ENCODE measurements at places on chromosomes 11 and 22. TPM values are rescaled to one million over a fixed set of nuclear protein-coding genes. Genes with fewer than 3 reads are reported as not detected.

DNA sequence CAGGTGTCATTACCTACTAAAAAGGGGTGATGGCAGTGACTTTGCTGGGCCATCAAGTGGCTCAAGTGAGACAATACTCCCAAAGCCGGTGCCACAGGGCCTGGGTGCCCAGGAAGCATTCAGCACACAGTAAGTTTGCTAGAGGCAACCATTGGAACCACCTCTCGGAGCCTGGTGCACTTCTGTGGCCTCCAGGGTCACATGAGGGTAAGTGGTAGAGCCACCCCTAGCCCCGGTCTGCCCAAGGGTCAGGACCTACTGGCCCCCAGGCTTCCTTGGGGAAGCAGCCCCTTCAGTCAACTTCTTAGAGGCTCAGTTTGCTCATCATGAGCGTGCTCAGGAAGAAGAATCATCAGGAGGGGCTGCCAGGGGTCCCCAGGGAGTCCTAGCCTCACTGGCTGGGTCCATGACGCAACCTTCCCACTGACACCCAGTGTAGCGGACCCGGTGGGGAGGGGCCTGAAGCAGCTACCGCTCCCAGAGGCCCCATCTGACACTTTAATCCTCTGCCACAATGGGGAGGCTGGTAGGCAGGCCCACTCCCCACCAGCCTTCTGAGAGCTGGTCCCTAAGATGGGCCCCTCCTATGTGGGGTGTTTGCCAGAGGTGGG is 17.5 kb upstream of the RASL10A start:
- DNase-seq = no peak

DNA sequence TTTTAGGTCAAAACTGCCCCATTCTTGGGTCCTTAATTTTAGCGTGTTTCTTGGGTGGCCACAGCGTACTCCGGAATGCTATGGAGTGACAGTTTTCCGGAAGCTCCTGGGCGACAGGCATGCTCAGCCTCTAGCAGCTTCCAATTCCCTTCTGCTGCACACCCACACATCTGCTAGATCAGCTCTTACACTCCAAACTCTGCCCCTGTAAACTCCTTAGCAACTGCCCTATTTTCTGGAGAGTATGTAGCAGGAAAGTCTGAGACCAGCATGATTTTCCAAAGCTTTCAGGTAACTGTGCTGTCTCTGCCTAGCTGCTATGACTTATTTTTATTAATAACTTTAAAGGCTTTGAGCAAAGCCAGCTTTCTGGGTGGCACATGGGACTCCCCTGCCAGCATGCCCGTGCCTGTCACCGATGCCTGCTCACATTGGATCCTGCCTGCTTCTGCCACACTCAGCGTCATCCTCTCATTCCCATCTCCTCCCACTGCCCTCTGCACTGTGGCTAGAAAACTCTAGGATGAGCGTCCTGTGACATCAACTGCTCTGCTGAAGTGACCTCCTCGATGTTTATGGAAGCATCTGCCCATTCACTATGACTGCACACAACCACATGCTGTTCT is 17.3 kb downstream of the TOLLIP start:
- DNase-seq = no peak

DNA sequence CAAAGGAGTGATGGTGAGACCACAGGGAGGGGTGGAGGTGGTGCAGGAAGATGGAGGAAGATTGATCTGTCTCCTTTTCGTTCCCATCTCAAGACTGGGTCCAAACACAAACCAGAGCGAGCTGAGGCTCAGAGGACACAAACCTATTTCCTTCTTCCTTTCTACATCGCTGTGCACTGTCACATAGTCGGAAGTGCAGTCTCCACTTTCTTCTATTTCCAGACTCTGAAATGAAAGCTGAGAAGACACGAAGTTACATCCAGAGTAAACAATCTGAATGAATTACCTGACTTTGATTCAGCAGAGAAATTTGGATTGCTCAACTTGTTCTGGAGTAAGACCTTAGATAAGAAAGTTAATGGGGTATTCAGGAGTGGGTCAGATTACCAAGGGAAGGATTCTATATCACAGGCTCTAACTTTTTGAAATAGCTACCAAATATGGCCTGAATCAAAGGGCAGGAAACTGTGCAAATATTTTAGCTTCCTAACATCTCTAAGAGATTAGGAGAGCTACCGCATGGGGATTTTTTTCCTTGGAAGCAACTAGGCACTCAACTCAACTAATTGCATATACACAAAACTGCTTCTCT is 14.4 kb downstream of the OVCH2 start:
- no peak for DNase-seq

GRCh38 chr22:30309951-30310741 is 16.6 kb downstream of the TBC1D10A start:
- no peak for DNase-seq

GRCh38 chr11:58914821-58915543 is 24.3 kb upstream of the GLYATL1 start:
- no peak for DNase-seq

GRCh38 chr11:37264783-37265182 is 666.7 kb upstream of the RAG2 start:
- no peak for DNase-seq

- no peak for DNase-seq
Measured at GRCh38 chr22:21981874-21982273, 713 bp downstream of the TOP3B start.

F2 gene
- total RNA-seq = 0.33 TPM

- no peak for DNase-seq
Measured at GRCh38 chr11:47720651-47721050, 5.5 kb upstream of the AGBL2 start.
